ENCODE measurements at places on chromosomes 5 and 9.

DNA sequence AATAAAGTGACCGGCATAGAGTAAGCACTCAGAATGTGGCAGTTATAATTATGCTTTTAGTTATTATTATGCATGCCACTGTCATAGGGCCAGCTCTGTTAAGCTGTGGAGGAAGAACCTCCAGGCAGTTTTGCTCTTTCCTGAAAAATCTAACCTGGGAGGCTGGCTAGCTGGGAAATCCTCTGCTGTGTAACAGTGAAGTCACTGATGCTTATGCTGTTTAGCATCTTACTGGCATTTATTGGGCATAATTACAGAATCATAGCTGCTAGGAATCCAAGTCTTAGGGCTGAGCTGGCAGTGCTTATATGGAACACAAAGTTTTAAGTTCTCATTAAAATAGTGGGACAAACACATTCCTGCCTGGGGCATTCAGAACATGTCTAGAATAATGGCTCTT is 5.5 kb upstream of the GSN start:
- no peak for DNase-seq

DNA sequence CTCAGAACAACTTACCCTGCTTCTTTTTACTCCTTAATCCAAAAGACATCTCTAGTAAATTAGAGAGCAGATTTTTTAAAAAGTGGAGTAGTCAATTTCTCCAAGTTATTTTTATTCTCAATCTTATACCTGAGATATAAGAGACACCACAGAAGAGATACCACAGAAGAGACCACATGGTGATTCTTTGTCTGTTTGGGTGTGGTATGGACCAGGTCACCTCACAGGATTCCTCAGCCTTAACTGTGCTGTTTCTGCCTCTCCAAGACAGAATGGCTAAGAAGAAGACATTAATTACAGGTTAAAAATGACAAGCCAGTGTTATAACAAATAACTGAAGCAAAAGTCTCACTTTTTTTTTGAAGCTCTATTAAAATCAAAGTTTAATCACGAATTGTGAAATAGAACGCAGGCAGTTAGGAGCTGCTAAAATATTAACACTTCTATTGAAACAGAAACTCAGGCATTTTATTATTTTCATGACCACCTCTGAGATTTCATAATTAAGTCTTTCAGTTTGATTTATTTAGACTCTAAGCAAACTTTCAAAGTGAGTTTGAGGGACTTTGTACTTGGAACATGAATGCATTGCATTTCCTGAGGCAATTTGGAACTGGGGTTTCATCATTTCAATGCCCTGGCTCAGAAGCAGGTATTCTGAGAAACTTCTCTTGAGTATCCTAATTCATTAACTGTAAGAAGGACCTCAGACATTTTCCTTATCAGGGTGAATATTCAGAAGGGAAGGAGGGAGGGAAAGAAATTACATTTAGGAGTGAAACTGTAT is 280.7 kb downstream of the KCTD16 start:
- no peak for DNase-seq

- DNase-seq: no peak
Measured at GRCh38 chr5:135222171-135222681, 176.8 kb downstream of the MACROH2A1 start.

DNA sequence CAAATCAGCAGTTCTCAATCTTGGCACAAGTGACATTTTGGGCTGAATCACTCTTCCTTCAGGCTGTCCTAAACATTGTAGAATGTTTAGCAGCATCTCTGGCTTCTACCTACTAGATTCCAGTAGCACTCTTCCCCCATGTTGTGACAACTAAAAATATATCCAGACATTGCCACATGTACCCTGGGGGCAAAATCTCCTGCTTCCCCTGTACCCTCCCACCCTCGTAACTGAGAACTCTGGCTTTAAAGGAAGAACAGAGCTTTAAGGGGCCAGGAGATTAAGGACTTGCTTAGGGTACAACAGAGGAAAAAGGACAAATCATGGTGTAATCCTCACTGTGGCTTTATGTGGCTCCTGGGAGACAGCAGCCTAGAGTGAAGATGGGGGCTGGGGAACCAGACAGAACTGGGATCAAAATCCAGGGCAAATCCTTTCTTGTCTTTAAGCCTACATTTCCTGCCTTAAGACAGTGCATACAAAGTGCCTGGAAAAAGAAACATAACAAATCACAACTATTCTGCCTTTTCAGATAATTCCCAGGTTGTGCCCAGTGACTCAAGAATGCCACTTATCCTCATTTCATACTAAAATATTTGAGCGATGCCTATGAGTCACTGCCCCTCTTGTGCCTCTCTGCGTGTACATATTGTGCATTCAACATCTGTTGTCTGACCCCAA is 109.3 kb downstream of the DAPK1 start:
- DNase-seq: no peak

DNA sequence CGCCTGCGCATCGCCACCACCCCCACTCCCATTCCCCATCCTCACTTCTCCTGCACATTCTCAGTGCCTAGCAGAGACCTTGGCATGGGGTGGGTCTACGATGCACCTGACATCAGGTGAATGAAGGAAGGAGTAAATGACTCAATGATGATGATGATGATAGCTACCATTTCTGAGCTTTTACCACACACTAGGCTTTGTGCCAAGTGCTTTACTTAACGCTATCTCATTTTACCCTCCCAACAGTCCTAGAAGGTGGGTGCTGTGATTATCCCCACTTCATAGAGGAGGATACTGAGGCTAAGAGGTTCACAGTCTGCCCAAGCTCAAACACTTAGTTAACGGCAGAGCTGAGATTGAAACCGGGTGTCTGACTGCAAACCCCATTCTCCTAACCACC is 27.1 kb downstream of the CAMK2A start:
- DNase-seq: no peak

GRCh38 chr5:29811914-29812679 is 1381.4 kb upstream of the CDH6 start:
- no peak for DNase-seq

DNA sequence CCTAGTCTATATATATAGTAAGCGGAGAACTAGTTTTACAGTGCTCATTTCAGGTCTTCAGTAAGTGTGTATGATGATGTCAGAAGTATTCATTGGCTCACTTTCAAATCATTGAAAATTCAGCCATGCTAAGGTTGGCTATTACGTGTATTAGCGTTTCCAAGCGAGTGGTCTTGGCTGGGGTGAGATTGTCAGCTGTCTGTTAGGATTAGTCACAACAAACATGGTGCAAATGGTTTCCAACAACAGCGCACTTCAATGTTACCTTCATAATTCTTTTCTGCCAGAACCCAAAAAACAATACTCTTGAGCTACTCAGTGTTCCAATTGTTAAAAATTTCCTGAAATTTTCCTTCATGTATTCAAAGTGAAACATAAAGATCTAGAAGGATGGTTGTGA is 283.0 kb downstream of the AOPEP start:
- DNase-seq: no peak

- DNase-seq: no peak
Measured at GRCh38 chr5:176692839-176693476, 45.7 kb downstream of the TSPAN17 start.

DNA sequence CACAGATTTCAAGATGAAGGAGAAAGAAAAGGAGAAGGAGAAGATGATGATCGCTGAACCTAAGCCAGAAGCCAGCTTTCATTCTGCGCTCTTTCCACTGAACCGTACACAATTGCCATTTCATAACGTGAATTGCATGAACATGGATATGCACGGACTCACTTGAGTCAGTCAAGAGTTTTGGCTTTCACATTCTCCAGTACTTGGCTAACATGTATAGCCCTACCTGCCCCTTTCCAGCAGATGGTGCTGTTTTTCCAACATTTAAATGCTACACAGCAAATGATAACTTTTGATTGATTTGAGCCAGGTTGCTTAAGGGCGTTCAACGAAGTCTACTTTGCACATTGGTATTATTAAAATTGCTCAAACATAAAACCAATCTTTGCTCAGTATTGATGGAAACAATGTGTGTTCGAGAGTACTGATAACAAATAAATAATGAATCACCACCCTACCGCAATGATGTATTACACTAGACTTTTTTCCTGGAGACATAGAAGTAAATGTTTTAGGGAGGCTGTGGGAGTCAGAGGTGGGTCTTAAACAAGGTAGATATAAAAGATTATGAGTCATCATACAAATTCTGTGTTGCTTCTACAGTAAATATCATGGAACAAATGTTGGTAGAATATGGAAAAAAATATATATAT is 196.4 kb downstream of the TRPM3 start:
- peak; percentile 4 for DNase-seq
